ENCODE measurements at places on chromosomes 7 and 10.
A peak's percentile ranks its signal among the peaks of the same experiment; 100 is the strongest.

DNA sequence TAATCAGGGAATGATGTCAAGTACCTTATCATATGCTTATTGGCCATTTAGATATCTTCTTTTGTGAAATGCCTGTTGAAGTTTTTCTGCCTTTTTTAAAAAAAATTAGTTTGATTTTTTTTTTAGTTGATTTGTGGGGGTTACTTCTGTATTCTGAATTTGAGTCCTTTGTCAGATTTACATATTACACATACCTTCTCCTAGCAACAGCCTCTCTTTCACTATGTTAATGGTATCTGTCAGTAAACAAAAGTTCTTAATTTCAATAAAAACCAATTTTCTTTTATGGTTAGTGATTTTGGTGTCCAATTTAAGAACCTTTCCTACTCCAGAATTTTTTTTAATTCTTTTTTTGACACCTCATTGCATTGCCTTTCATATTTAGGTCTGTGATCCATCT, 52.0 kb downstream of the CSGALNACT2 start:
- no peak for DNase-seq

GRCh38 chr7:50614721-50615518, 49.7 kb upstream of the DDC start:
- DNase-seq: peak; percentile 33

DNA sequence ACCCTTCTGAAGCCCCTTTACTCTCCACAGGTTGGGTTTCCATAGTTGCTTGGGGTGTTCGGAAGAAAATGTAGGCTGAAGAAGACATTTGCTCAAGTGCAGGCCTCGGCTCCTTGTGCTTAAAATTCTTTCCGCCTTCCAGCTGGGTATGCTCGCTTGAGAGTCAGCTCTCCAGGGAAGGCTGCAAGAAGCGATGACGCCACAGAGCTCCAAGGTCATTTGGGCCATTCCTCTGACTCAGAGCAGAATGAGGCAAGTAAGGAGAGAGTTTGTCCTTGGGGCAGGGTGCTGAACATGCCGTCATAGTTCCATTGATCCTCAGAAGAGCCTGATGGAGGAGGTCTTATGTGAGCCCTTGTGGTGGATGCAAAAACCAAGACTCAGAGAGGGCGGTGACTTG, 27.4 kb upstream of the HSPA12A start:
- DNase-seq: peak; percentile 32

DNA sequence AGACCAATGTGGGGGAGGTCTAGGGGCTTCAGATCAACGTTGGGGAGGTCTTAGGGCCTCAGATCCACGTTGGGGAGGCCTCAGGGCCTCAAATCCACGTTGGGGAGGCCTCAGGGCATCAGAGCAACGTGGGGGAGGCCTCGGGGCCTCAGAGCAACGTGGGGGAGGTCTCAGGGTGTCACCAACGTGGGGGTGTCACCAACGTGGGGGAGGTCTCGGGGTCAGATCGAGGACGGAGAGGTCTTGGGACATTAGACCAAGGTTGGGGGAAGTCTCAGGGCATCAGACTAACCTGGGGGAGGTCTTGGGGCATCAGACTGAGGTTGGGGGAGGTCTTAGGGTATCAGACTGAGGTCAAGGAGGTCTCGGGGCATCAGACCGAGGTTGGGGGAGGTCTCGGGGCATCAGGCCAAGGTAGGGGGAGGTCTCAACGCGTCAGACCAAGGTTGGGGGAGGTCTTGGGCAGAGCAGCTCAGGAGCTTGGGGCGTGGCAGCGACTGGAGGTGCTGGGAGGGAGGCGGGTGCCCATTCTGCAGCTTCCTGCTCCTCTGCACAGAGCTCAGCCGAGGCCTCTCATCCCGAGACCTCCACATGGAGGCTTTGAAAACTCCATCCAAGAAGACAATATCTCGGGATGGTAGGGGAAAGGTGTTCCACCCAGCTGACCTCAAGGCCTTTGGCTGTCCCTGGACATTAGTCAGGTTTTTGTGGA, 159.8 kb downstream of the WDR37 start:
- DNase-seq: no peak

DNA sequence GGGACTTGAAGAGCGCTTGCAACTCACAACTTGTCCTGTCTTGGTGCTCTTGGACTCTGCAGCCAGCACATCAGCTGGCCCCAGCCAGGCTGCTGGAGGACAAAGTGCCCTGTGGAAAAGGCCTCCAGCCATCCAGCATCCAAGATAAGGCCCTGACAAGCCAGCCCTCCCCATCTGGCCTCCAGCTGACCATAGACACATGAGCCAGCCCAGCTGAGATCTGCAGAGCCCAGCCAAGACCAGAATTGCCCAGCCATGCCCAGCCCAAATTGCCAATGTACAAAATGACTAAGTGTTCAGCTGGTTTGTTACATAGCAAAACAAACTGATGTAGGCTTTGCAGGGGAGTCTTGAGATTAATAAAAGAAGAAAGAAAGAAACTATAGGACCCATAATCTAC, 36.0 kb upstream of the FRMD4A start:
- no peak for DNase-seq

- no peak for DNase-seq
Observed at GRCh38 chr7:102120666-102121195, 165.9 kb upstream of the SH2B2 start.

DNA sequence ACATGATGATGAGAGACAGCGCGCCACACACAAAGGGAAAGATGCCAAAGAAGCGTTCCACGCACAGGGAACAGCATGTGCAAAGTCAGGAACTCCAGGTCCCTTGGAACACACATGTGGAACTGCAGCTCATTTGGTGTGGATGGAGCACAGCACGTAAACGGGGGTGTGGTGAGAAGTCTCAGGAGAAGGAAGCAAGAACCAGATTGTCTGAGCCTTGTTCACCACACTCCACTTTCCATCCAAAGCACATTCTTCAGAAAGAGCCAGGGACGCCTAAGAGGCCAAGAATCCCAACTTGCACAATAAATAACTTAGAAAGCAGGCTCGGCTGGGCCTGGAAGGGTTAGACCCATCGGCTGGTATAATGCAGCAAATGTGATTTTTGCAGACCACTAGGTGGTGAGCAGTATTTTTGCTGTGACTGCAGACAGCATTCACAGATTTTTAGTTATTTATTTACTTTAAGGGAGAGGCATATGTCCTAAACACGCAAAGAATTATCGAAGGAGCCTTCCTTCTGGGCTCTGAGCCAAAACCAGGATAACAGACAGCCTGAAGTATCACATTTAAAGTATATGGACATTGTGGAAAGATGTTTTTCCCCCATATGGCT, 27.9 kb upstream of the ASCC1 start:
- peak; percentile 97 for DNase-seq

GRCh38 chr10:83881661-83882060, 257.6 kb upstream of the GHITM start:
- DNase-seq: no peak

DNA sequence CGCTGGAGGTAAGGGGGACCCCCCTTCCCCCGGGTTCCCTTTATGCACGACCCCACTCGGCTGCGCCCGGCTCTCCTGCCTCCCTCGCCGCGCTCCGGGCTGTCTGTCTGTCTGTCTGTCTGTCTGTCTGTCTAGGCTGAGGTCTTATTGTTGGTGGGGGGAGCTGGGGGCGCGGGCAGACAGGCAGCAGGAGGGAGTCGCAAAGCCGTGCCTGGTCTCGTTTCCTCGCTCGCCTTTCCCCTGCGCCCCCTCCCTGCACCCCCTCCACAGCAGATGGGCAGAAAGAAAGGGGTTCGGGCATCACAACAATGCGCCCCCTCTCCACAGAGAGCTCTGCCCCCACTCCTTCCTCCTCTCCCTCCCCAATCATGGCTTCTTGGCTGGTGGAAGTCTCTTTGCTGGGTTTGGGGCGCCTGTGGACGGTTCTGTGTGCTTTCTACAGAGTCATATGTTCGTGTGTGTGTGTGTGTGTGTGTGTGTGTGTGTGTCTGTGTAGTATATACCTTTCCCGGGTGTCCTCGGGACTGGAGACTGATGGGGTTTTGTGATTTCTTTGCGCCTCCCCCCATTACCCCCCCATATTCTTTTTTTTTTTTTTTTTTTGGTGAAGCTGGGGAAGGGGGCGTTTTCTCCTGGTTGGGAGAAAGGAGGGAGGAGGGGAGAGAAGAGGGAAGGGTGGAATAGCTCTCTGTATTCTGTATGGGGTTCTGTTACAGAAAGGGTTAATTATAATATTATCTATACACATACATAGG, 1.9 kb downstream of the AUTS2 start:
- no peak for DNase-seq

DNA sequence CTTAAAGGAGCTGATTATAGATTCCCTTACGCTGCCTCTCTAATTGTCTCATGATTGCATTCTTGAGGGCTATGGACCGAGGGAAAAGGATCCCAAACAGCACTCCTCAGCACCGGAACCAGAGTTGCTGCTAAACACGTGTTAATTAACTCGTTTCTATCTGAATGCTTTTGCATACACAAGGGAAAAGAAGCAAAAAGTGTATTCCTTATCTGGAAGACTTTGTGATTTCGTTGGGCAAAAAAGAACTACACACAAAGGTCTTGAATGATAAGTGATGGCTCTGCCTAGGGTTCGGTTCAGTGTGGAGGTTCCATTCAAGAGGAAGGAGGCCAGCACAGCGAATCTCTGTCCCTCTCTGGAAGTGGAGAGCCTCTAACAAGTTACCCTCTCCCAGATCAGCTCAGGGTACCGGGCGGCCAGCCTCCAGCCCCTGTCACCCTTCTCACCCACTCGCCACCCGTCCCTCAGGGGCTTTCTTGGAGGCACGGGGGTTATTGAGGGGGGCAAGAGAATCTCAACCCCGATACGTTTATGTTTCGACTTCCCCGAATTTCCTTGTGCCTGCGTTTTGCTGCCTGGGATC, 515 bp upstream of the SLC4A2 start:
- DNase-seq: no peak

GRCh38 chr7:29372351-29373090, 177.9 kb downstream of the CHN2 start:
- no peak for DNase-seq

GRCh38 chr10:101358706-101359300, 4.8 kb downstream of the BTRC start:
- DNase-seq: no peak

DNA sequence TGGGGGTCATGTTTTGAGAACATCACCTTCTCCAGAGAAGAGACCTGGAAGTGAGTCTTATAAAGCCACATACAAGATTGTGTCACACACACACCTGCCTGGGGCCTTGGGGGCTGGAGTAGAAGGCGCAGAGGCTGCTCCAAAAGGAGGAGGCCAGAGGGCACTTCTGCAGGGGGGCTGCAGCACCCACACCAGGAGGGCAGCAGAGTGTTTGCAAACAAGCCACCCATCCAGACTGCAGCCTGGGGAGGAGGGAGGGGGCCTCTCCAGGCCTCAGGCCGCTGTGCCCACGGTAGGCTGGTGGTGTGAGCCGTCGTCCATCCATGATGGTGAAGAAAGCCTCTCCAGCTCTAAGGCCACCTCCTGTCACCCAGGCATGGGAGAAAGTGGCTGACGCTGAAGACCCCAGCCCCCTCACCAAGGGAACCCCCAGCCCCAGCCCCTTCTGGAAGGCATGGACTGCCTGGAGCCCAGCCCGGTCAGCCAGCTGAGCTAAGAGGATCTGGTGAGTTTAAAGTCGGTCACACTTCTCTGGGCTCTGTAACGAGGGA, 77.5 kb downstream of the FOXL3 start:
- DNase-seq: no peak

GRCh38 chr10:13690281-13690825, 103.6 kb downstream of the PRPF18 start:
- DNase-seq: no peak

GRCh38 chr7:45921699-45922519, 837 bp upstream of the IGFBP3 start:
- DNase-seq: peak; percentile 89

DNA sequence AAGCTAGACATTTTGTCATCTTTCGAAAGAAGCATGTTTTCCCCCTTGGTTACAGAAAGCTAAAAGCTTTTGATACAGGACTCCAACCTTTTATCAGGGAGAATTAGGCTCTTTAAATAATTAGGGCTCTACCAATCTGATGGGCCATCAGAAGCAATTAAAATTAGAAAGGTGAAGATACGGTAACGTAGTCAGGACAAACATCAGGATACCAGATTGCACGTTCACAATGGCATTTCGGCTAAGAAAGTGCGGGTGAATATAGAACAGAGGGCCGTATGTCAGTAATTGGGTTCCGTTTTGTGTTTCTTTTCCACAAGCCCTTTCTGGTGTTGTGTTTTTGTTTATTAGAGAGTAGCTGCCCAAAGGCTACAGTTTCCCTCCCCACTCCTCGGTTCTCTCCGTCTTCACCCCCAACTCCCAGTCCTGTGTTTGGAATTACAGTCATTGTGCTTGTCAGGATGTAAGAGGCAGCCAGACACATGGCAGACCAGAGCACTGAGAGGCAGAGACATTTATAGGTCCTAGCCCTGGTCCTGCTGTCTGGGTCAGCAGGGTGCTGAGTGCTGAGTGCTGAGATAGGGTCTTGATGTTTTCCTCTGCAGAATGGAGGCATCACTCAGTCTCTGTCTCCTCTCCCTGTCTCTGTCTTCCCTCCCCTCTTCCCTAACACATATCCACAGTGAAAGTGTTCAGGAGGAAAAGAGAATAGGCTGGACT, 5.5 kb downstream of the PFKP start:
- DNase-seq: no peak

- no peak for DNase-seq
Observed at GRCh38 chr10:124158592-124158991, 65.2 kb upstream of the CHST15 start.

DNA sequence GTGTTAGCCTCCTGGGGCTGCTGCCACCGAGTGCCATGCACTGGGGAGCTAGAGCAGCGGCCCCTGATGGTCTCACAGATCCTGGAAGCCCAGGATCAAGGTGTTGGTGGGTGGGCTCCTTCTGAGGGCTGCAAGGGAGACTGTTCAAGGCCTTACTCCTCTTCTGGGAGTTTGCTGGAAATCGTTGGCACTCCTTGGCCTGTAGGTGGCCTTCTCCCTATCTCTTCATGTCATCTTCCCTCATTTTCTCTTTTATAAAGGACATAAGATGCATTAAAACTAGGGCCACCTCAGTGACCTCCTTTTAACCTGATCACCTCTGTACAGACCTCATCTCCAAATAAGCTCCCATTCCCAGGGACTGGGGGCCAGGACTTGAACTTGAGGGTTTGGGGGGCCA, 27.0 kb upstream of the ZNF862 start:
- peak; percentile 34 for DNase-seq

DNA sequence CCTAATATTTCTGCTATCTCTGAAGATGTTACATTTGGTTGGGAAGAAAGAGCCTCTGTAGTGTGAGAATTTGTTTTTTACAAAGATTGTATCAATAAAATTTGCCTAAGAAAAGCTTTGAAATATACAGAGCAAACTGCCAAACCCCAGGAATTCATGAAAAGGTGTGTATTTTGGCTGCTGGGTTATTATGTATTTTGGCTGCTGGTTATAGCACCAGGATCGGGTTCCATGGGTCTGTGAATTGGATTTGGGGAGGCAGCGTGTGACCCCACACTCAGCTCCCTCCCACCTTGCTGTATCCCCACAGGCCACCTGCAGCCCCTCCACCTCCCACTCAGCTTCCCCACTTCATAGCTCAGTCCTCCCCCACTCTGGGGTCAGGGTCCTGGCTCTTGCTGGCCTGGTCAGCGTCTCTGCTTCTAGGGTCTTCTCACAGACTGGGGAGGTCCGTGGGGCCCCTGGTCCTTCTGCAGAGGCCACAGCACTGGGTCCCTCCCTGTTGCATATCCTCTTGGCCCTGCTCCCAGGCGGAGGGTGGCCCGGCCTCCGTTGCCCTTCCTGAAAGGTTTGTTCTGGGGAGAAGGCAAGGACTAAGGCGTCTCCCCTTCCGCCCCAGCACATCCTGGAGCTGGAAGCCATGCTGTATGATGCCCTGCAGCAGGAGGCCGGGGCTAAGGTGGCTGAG, 24.0 kb upstream of the DPYSL4 start:
- DNase-seq: no peak

GRCh38 chr7:112648781-112649180, 141.4 kb downstream of the TMEM168 start:
- peak; percentile 80 for DNase-seq

- DNase-seq: no peak
Observed at GRCh38 chr10:112221545-112221944, 38.0 kb upstream of the GPAM start.

Measured in foreskin fibroblast (primary cell).